ENCODE measurements at places on chromosomes 16 and 17.

DNA sequence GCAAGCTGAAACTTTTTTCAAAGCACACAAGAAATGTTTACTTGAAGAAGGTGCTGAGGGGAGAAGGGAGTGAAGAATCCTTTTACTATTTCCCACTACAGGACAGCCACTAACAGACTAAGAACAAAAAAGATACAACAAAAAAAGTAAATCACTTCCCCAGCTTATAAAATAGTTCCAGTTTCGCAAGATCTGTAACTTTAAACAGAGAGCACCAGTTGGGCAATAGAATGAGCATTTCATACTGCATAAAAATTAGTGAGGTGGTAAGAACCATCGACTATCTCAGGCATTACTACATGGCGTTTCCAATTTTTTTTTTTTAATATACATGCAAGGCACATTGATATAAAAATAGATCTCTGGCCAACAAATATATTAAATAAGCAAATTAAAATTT lies 11.1 kb downstream of the CRYBA1 start:
- DNase-seq, result peak; percentile 11

GRCh38 chr17:48187872-48188608 lies 80.5 kb downstream of the SNX11 start:
- no peak for DNase-seq

GRCh38 chr17:4082136-4082924 lies 60.5 kb downstream of the ZZEF1 start:
- DNase-seq, result no peak

DNA sequence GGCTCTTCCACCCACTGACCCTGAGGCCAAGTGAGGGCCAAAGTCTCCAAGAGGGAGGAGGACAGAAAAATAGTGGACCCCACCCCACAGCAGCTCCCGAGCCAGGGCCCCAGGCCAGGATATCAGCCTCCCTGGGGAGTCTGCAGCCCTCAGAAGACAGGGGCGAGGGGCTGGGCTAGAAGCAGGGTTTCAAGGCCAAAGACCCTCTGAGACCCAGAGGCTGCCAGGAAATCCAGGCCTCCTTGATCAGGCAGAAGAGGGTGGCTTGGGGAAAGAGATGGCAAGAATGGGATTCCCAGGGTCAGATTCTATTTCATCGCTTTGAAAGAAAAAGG lies 156.1 kb downstream of the ZNF423 start:
- DNase-seq, result no peak

- no peak for DNase-seq
These were observed 669.4 kb downstream of the CDH11 start for GRCh38 chr16:64452446-64452845.

DNA sequence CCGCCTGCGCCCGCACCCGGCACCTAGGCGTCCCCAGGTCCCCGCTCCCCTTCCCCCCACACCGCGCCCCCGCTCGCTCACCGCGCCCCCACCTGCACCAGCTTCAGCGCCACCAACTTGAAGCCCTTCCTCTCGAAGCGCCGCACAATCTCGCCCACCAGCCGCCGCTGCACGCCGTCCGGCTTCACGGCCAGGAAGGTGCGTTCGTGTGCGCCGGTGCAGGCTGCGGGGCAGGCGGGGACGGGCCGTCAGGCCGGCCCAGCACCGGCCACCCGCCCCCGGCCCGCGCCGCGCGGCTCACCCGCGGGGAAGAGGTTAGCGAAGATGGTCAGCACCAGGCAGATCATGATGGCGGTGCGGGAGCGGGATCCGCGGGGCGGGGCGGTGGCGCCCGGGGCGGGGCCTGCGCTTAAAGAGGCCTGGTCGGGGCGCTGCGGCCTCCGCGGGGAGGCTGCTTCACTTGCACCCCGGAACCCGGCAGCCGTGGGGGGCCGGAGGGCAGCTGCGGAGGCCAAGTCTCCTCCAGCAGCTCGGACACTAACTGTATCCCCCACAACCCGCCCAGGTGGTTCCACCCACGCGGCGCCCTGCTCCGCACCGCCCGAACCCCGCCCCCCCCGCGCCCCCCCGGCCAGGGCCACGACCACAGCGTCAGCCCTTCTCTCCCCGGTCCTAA lies at the start of gene NME3:
Gene NME3 (minus strand): TSS at position 356 of the 676 bp plus-strand sequence. CDS start 9 bp downstream, at position 347.
- DNase-seq, result peak; percentile 47

DNA sequence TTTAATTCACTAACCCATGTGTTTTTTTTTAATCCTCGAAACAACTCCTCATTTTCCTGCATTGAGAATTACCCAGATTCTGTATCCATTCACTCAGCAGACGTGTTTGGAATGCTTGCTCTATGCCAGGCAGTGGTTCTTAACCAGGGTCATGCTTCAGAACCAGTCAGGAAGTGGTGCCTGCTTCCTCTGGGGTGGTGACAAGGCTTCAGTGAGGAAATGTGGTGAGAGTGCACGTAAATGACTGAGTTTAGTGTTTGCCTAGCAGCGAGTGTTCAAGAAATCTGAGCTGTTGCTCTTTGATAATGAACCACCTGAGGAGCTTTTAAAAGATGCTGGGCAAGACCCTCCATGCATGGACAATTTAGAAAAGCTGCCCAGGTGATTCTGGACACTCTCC lies 9.9 kb downstream of the ZFP90 start:
- no peak for DNase-seq

GRCh38 chr16:80914379-80915078 lies 92.2 kb downstream of the CMC2 start:
- no peak for DNase-seq

- DNase-seq, result no peak
These were observed 27.5 kb downstream of the GGA2 start for GRCh38 chr16:23482778-23483177.

- peak; percentile 82 for DNase-seq
These were observed 271.5 kb downstream of the PHKB start for GRCh38 chr16:47732523-47733111.

DNA sequence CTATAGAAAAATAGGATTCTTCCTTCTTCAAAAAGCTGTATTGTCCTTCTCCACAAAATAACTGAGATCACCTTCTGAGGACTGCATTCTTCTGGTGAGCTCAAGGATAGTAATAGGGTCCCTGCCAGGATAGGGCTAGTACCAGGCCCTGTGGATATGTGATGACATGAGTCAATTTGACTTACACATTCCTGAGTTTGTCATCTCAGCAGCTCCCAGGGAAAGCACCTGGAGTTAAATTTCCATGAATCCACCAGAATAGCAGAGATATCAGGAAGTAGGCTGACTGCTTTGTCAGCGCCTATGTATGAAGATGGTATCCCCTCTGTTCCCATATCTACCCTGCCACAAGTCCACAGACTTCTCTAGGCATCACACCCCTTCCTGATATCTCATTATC lies 225.8 kb downstream of the PMP22 start:
- no peak for DNase-seq

DNA sequence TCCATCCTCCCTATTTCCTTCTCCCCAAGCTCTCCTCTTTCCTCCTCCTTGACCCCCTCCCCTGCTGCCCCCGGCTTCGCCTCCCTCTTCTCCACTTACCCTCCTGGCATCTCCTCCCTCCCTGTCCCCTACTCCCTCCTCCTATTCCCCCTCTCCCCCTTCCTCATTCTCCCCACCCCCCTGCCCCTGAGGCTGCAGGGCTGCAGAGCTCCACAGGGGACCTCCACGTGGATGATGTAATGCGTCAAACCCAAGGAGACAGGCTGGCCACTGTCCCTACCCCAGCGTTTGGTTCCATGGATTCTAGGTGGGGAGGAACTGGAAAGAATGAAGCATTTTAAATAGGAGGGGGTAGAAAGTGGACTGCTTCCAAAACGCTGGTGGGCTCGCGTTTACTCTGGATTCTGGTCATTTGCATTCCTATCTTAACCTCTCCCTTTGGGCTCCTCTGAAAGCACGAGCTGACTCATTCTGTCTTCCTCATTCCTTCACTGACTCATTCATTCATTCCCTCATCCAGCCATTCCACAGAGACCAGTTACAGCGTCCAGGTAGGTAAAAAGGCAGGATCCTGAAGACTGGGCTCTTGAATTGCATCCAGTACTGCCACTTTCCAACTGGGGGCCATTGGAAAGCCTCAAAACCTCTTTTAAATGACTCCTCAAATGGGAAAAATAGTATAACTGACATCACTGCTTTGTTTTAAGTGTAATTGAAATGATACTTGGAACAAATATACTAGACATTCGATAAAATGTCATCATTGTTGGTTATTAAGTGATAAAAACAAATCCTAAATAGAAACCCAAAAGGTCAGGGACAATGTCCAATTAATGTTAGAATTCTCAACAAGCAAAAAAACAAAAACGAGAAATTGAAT lies 943 bp upstream of the COTL1 start:
- peak; percentile 98 for DNase-seq

DNA sequence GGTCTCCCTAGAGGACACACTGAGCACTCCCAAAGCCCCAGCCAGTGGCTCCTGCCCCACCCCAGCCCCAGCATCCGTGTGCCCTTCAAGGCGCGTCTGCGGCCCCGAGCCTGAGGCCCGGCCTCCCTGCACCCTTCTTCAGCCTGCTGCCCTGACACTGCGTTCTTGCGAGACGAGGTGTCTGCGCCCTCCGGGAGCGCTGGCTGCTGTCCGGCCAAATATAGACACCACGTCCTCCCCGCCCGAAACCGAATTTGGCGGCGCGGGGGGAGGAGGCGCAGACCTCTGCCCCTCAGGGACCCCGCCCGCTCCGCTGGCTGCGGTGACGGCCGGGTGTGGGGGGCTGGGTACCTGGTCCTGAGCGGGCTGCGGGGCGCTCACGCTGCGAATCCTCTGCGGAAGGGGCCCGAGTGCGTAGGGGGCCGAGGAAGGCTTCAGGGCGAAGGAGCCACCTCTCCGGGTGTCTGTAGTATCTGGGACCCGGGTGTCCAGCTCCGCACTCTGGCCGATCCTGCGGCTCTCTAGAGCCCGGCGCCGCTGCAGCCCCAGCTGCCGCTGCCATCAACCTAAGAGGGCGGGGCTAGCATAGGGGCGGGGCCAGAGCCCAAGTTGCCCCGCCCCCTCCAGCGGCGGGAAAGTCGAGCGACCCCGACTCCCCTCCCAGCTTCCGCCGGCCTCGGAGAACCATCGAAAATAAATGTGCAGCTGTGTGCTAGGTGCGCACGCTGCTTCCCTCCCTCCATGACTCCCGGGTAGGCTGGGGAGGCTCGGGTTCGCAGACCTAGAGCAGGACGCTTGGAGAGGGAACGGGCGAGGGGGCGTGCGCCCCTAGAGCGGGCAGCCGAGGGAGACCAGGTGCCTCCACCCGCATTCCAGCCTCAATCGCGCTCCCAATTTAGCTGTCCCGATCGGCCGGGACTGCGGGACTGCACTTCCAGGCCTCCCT lies at the start of gene CORO6:
Gene CORO6 (minus strand): TSS at position 576 of the 946 bp plus-strand sequence. CDS start 1,491 bp downstream, outside the sequence.
- peak; percentile 31 for DNase-seq

DNA sequence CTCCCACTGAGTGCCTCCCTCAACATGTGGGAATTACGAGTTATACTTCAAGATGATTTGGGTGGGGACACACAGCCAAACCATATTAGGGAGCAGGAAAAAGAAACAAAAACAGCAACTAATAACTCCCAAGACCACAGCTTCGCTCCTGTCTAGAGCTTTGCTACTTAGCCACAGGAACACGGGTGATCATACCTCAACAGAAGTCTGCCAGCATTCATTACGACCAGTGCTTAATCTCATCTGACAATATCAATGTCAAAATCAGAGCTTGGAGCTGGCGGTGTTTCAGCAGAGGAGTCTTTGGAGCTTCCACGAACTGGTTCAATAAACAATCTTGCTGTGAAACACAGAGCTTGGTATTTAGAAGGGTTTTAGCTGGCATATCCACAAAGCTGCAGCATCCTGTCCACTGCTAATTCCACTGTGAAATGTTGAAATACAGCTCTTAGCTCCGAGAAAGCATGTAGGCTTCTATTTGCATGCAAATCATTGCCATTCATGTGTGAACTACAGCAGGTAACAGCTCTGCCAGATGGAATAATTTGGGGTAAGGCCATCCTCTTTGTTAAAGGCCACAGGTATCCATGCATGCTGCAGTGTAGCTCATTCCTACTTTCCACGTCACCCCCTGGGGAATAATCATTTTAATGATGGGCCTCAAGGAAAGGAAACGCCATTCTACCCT lies 128.4 kb upstream of the GOT2 start:
- DNase-seq, result no peak

DNA sequence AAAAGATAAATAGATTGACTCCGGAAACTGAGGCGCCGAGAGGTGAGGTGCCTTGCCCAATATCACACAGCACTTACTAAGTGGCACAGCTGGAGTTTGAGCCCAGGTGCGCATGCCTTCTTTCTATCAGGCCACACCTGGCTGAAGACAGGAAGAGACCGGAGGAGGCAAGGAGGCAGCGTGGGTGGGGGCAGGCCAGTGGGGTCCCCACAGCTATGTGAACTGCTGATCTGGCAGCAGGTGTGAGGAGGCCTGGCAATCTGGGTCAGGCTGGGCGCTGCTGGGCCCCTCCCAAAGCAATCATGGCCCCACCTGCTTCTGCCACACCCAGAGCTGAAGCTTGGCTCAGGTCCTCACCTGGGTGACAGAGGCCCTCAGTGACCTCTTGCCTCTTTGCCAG lies 1.9 kb upstream of the GDPD3 start:
- DNase-seq, result no peak

- DNase-seq, result no peak
These were observed 296.6 kb downstream of the WWOX start for GRCh38 chr16:78396046-78396445.

DNA sequence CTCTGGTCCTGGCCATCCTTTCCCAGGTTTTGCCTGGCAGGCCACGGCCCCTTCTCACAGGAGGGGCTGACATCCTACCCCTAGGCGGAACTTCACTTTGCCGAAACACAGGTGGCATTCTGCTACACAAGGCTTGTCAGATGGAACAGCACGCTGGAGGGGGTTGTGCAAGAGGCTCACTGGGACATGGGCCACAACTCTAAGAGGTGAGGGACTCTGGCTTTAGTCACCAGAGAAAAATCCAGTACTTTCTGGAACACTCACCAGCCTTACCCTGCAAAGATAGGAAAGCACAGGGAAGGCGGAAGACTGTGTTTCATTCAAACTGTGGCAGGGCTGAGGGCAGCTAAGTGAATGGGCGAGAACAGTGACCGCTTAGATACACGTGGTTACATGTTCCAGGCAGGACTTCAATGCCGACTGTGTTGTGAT lies 18.3 kb downstream of the CDC42EP4 start:
- peak; percentile 90 for DNase-seq

GRCh38 chr17:49835472-49835871 lies 12.4 kb downstream of the TAC4 start:
- DNase-seq, result no peak

- DNase-seq, result no peak
These were observed 38.7 kb downstream of the ZFPM1 start for GRCh38 chr16:88491560-88492310.

DNA sequence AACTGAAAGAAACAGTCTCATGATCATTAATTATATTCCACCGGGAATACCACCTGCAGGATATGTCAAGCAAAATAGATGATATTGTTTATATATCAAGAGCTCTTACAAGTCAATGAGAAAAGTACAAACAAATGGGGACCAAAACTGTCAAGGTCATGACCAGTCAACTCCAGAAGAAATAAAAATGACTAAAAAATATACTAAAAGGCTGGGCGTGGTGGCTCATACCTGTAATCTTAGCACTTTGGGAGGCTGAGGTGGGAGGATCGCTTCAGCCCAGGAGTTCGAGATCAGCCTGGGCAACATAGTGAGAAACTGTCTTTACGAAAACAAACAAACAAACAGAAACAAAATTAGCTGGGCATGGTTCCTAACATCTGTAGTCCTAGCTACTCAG lies 49.8 kb upstream of the SCNN1B start:
- no peak for DNase-seq

GRCh38 chr16:31130899-31131298 lies 4.6 kb downstream of the PRSS8 start:
- DNase-seq, result no peak
